WERI-Rb-1 (cell line): ENCODE measurements at places on chromosomes 7 and 10.

- no peak for DNase-seq
Measured at GRCh38 chr7:10040674-10041073, 933.0 kb upstream of the PHF14 start.

DNA sequence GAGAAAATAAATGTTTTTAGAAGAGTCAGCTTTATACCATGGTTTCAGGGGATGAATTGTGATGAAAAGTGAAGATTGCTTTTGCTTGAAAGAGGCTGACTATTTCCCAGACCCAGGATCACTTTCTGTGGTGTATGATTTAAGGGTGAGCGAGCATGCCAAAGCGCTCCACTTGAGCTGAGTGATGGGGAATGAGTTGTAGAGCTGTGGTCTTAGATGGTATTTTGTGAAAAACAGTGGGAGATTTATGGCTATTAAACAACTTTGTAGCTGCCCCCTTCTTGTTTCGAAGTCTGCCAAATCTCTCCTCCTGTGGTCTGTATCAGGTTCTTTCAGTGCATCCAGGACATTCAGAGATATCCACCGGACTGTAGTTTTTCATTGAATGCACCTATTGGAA is 888.2 kb downstream of the LRMDA start:
- no peak for DNase-seq

- no peak for DNase-seq
Measured at GRCh38 chr10:490256-490655, 199.2 kb downstream of the DIP2C start.

DNA sequence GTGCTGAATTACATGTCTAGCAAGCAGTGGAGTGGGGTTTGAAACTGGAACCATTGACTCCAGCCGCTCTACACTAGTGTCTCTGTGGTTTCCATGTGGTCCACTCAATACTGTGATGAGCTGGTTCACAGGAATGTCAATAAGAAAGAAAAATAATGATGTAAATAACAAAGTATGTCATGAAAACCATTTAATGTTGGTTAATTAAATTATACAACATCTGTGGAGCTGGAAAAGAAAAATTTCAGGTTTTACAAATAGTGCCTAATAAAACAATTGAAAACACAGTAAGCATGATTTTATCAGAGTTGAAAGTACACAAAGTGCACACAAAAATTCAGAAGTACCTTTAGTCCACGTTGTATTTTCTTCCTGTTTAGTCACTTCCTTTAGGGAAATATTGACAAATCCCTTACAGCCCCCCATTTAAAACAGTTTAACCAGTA is 28.7 kb upstream of the NAMPT start:
- no peak for DNase-seq

GRCh38 chr7:92251181-92251580 is 5.4 kb downstream of the ANKIB1 start:
- no peak for DNase-seq

DNA sequence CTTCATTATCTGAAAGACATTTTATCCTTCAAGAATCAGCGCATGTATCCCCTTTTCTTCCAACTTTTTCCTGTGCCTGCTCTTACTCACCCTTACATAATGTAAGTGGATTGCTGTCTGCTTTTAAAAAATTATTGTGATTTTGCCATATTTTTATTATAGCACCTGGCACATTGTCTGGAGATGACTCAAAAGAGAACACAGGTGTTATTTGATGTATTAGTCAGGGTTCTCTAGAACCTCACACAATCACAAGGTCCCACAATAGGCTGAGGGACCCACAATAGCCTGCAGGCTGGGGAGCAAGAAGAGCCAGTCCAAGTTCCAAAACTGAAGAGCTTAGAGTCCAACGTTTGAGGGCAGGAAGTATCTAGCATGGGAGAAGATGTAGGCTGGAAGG is 390.0 kb downstream of the EXOC4 start:
- DNase-seq = no peak

DNA sequence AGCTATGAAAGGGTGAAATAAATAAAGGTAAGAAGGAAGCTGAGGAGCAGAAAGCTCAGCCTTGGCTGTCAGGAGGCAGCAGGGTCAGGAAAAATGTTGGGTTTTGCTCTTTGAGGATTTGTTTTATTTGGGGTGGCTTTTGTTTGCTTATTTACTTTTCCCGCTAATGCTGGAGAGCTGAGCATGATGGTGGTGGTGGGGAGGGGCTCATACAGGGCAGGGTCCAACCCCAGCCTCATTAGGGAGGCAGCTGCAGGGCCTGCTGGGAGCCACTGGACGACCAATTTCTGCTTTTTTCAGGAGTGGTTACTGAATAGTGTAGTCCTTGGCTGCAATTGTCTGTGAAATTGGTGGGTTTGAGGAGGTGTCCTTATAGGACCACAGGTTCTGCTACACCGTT is 36.3 kb downstream of the CCM2 start:
- DNase-seq = no peak

DNA sequence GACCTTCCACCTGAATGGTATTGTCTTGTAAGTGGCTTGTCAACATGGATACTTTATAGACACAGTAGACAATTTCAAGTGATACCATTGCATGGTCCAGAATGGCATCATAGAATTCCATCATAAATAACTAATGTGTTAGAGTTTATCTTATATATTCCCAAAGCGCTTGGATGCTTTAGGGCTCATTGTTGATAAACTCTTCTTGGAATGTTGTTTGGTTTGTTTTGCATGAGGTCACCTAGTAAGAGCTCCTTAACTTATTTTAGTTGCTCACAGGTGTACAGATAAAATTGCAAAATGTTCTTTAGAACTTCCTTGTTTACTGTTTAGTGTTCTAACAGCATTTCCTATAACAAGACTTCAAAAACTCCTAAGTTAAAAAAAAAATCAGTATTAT is 36.8 kb downstream of the SRI start:
- DNase-seq = no peak

DNA sequence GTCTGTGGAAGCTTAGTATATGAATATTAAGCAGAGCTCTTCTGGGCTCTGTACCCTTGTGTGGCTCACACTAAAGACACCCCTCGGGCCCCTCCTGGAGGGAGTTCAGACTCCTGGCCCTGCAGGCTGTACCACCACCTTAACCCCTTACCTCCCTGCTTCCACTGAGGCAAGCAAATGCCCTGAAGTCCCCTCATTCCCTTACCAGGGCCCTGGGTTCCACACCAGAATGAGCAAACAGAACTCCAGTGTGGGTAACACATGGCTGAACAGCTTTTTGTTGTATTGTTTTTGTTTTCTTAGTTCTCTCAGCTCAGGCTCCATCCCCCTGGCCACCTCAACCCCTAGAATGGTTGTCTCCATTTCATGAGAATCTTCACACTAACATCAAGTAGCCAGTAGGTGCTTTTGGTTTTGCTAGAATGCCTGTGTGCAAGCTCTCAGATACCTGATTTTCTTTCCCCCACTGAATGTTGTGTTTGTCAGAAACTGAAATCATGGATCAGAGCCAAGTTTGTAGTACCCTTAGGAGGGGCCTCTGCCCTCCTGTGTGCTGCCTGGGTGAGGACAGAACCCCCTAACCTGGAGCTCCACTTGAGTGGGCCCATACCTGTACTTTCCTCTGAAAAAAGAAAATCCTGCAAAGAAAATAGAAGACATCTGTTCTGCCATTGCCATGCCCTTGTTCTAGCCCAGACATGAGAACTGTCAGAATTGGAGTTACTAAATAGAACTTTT is 2.8 kb upstream of the WAPL start:
- DNase-seq = no peak
